ENCODE measurements at places on chromosomes 2 and 18.
A peak's percentile ranks its signal among the peaks of the same experiment; 100 is the strongest.

- DNase-seq = no peak
These were observed 5.8 kb downstream of the DLX1 start for GRCh38 chr2:172091000-172091641.

GRCh38 chr2:24365051-24365450 lies 4.7 kb upstream of the ITSN2 start:
- peak; percentile 86 for DNase-seq

DNA sequence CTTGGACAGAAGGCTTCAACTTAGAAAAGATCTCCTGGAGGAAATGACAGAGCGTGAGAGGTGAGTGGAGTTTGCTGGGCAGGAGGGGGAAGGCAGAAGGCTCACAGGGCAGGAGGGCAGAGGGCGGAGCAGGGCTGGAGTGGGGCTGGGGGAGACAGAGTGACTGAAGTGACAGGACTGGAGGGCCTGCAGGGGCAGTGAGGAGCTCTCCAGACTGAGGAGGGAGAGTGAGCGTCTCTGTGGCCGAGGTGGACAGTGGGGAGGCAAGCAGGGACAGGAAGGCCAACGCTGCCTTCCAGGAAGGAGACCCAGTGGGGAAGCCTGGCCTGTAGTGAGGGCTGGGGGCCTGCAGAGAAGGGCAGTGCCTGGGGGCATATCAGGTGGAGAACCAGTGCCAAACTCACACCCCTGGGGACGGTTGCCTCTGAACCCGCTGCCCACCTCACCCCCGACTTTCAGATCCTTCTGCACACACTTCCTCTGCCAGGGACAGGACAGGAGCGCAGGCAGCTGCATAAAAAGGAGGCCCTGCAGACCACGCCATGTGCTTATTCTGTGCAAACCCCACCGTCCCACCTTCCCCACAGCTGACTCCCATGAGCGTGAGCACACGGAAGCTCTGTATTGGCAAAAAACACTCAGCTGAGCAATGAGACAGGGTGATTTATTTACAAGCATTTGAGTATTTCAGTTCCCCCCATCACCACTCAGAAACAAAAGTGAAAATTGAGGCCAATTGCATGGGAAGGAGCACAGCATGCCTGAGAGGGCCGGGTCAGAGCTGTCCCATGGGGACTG lies 244.3 kb downstream of the FAM210A start:
- no peak for DNase-seq

DNA sequence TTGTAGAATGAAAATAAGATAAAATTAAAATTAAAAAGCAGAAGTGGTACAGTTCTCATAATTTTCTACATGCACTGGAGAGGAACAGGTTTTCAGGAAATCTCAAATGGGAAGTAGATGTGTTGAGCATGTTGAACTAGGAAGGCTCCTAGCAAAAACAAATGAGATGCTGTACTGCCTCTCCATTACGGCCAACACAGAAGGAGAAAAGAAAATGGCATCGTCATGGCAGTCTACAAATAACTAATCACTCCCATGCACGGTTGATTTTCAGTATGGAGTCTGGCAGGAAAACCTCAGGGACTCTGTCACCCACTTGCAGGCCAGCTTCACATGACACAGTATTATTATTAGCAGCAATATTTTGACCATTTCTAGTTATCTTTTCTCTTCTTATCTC lies 278.7 kb downstream of the NRXN1 start:
- DNase-seq = no peak

DNA sequence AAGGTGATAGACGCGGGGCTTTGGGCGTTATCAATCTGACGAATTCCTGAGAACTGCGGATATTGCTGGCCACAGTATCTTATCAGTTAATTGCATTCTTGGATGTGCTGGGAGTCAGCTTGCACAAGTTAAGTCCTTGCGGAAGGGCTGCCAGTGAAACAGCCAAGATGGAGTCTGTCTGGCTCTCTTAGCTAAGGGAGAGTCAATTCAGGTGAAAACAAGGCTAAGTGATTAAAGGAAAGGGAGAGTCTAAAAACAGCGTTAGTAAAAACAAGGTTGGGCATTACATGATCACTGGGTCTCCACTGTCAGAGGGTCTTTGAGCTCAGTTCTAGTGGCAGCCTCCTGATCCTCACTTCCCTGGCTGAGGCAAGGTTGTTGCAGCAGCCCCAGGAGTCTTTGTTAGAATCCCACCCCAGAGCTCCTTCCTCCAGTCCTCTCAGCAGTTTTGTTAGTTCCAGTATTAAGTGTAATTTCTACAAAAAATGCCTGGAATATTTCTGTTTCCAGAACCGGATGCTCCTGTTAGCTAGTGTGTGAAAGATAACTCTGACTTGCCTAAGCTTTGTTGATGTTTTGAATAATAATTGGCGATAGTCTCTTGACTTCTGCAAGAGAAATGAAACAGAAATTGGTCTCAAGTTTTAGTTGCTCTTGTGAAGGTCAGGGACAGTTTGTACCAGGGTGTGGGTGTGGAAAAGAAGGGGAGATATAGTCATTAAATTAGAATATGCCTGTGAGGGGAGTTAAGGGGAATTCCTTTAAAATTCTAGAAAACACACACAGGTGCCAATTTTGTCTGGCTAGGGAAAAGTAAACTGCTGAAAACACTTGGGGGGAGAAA lies 10.6 kb downstream of the CFLAR start:
- peak; percentile 75 for DNase-seq

- no peak for DNase-seq
These were observed 63.7 kb downstream of the EIPR1 start for GRCh38 chr2:3313781-3314375.

DNA sequence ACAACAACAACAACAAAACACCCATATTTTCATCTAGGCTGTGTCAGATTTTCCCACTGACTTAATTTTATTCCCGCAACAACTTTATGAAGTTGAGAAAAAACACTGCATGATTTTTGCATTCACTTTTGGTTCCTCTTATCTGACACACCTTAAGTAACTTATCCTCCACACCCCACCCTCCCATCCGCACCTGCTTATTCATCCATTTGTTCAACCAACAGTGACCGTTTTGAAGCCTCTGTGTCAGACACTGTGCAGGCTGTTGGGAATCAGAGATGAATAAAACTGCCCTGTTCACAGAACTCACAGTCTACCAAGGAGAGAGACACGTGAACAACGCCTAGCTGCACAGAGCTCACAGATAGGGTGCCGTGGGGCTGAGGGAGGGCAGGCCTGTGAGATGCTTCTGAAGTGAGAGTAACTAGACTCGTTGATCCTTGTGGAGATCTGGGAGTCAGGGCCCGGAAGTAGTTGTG lies 7.4 kb downstream of the CNNM4 start:
- no peak for DNase-seq

DNA sequence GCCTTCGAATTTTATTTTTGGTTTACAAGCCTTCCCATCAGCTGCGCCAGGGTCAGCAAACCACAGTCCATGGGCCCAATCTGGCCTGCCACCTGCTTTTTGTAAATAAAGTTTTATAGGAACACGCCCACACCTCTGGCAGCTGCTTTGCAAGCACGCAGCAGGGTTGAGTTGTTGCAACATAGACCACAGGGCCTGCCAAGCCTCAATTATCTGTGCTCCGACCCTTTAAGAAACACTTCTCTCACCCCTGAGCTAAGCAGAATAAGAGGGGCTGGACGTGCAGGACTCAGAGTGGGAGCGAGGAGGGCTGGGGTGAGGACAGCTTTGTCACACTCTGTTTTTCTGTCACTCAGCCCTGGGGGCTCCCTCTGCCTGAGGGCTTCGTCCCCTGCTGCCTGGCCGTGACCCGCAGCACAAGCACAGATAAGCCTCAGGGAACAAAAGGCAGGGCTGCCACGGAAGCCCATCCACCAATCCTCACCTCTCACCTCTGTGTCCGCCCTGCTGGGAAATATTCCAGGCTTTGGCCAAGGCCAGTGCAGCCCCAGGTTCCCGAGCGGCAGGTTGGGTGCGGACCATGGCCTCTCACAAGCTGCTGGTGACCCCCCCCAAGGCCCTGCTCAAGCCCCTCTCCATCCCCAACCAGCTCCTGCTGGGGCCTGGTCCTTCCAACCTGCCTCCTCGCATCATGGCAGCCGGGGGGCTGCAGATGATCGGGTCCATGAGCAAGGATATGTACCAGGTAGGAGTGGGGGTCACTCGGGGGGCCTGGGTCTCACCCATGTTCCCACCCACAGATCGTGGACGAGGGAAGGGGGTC lies at the start of gene AGXT:
TSS of gene AGXT (plus strand) at position 539 of the 823 bp plus-strand sequence. CDS start at position 581, 42 bp downstream.
- no peak for DNase-seq

DNA sequence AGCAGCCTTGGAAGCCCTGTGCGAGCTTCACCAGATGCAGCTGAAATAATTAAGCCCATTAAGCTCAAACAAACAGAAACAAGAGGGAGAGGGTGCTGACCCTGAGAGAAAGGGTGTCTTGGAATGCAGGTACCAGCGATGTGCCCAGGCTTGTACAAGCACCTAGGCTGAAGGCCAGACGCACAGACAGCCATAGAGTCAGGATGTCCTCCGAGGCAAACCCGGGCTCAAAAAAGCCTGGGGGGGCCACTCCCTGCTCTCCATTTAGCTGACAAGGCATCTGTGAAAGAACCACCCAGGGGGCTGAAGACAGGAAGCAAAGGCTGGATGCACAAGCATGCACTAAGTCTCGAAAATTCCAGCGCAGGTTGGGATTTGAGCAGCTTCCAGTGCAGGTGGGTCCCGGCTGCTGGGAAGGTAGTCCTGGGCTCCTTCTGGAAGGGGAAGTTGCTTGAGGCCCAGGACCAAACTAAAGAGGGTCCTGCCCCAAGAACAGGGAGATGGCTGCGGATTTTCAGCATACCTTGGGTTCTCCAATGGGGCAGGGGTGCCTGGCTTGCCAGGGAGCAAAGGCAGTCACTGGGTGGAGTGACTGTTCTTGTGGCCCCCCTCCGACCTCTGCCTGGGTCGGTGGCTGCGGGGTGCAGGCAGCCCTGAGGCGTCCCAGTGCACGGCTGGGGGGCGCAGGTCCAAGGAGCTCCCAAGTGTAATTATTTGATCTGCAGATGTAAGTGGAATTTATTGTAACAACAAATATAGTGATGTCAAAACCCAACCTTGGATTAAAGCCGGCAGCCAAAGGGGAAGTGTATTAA lies 5.9 kb downstream of the GBX2 start:
- DNase-seq = no peak

DNA sequence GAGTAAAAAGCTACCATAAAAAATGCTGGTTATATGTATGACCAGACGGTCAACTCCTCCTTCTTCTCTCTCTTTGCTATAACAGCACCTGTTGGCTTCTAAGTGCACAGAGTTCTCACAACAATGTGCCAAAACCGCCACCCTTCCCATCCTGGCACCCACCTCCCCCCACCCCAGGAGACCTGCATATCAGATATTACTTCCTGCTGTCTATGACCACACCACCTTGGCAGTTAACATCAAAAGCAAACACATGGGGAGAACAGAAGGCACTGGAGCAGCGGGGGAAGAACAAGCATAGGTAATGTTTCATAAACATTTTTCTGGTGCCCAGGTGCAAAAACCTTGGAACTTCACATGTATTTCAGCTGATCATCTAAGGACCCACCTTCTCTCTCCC lies 15.5 kb downstream of the SPRED2 start:
- DNase-seq = no peak
